ENCODE measurements at places on chromosomes 11 and 22.
A peak's percentile ranks its signal among the peaks of the same experiment; 100 is the strongest.

DNA sequence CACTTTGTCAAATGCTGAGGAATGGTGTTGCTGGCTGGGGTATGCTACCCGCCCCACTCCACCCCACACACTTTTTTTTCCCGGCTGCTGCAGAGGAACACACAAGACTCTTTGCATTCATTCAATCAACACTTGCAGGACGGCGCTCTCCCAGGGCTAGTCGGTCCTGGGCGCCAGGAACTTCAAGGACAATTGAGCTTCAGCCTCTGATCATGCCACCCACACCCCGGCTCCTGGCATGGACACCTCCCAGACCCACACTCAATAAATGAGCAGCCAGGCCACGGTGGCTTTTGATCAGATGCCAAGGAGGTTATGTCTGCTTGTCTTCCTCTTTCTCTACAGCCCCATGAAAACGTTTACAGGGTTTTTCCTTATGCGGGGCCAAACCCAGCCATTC is 19.8 kb downstream of the TPST2 start:
- DNase-seq, result no peak

- DNase-seq, result no peak
Observed at GRCh38 chr22:39941601-39942000, 18.6 kb upstream of the TMA7B start.

GRCh38 chr11:33125611-33126010 is 35.7 kb downstream of the CSTF3 start:
- no peak for DNase-seq

DNA sequence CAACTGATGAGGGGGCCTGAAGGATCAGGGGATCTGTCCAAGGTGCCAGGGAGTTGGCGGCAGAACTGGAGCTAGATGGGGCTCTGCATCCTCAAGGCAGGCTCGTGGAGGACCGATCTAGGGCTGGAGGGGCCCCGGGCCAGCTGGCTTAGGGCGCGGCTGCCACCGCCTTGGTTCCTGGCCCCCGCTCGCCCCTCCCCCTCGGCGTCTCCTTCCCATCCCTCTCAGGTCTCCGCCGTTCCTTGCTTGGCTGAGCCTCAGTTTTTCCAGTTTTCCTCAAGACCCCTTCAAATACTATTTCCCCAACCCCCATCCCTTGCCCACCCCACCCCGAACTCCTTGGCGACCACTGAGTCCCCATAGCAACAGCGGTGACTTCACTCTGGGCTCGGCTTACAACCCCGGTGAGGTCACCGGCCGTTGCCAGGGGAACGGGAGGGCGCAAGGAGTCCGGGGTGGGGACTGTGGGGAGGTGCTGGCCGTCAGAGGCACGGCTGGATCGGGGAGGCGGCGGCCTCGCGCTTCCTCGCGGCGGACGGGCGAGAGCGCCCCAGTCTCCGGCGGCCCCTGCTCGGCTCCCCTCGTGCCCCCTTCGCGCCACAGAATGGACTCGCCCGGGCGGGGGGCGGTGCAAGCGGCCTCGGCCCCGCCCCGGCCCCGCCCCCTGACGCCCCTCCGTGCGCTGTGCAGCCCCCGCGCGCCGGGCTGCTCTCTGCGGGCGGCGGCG is 7.5 kb downstream of the FREY1 start:
- DNase-seq, result peak; percentile 40

GRCh38 chr11:73559743-73560142 is 38.2 kb downstream of the FAM168A start:
- DNase-seq, result no peak

DNA sequence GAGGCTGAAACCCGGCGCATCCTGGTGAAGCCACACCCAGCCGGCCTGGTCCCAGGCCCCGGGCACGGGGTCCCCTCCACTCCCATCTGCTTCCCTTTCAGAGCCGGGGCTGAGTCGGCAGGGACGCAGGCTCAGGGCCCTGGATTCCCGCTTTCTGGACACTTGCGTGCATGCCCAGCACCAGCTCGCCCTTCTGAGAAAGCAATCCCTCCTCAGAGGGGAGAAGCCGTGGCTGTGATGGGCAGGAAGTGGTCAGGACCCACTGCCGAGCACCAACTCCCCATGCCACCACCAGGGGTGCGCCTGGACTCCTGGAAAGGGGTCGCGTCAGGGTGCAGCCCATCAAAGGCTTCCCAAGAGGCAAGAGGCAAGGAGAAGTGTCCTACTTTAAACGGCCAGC is 15.1 kb downstream of the CDKN1C start:
- no peak for DNase-seq

GRCh38 chr22:36728505-36728904 is 25.0 kb upstream of the CACNG2 start:
- DNase-seq, result no peak

- no peak for DNase-seq
Observed at GRCh38 chr22:43305806-43306205, 37.4 kb downstream of the SCUBE1 start.

DNA sequence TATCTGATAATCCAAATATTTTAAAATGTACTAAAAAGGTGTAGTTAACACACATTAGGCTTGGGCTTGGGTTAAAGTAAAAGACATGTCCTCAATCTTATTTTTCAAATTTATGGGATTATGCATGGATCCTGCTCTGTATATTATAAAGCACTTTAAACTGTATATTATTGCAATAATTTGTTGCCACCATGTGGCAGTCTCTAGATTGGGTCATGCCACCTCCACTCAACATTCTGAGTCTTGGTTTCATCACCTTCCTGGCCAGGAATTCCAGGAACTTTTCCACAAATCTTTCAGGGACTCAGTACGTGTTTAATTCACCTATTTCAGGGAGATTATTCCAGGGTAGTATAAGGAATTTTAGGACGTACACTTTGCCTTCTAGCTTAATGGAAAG is 695.5 kb downstream of the FAM181B start:
- no peak for DNase-seq

GRCh38 chr11:2564008-2564530 is 119.3 kb downstream of the KCNQ1 start:
- no peak for DNase-seq

GRCh38 chr22:35812600-35812999 is 94.9 kb downstream of the APOL5 start:
- no peak for DNase-seq

GRCh38 chr22:45503050-45503815 is 550 bp downstream of the FBLN1 start:
- no peak for DNase-seq

- DNase-seq, result no peak
Observed at GRCh38 chr22:27139935-27140511, 482.6 kb downstream of the MIAT start.

DNA sequence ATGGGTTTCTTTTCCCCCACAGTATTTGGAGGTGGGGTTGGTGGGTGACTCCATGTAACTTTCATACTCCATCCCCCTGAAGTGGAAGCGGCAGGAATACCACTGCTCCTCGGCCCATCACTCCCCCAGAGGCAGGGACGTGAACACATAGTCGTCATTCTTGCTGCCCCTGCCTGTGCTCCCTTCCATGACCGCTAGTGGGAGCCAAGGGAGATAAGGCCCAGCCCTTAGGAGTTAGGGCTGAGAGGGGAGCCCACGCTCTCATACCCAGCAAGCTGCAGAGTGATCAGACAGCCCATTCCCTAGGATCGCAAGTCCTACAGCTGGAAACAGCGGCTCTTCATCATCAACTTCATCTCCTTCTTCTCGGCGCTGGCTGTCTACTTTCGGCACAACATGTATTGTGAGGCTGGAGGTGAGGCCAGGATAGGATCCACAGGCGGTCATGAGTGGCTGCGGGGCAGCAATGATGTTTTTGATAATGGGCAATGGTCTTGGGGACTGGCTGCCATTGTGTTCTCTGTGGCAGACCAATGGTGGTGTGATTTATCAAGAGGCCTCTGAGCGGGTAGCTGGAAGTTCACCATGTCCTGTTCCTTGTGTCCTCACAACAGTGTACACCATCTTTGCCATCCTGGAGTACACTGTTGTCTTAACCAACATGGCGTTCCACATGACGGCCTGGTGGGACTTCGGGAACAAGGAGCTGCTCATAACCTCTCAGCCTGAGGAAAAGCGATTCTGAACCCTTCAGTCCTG is 15.9 kb downstream of the RHOG start:
- DNase-seq, result peak; percentile 51

- no peak for DNase-seq
Observed at GRCh38 chr22:37472418-37473006, 13.7 kb downstream of the MFNG start.

DNA sequence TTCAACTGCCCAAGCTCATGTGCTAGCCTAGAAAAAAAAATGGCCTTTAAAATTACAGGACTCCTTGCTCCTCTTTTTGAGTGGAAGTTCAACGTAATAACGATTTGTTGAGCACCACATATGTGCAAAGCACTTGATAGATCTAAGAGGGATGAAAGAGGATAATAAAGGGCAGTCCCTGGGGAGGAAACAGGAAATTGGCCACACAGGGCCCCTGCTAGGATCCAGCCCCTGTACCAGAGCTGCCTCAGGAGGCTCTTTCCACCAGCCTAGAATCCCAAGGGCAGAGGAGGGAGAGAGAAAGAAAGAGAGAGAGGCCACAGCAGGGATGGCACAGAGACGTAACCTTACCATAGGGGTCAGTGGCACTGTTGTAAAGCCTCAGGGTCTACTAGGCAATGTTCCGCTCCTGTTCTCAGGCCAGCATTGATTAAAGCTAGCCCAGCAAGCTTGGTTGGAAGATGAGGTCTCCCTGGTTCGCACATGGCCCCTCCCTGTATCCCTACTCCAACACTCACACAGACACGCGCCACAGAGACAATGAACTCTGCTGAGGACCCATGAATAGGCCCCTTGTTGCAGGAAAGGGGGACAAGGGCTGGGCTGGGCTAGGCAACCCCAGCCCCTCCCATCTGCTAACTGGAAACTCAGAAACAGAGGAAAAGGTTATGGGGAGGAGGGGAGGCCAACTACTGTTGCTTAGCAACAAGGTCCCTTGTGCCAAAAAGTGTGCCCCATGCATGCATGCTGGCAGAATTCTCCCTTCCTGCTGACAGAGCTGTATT is at the start of gene TMPRSS5:
TSS of gene TMPRSS5 (minus strand) at position 438 of the 785 bp plus-strand sequence. CDS start at position 354, 84 bp downstream.
- DNase-seq, result no peak

DNA sequence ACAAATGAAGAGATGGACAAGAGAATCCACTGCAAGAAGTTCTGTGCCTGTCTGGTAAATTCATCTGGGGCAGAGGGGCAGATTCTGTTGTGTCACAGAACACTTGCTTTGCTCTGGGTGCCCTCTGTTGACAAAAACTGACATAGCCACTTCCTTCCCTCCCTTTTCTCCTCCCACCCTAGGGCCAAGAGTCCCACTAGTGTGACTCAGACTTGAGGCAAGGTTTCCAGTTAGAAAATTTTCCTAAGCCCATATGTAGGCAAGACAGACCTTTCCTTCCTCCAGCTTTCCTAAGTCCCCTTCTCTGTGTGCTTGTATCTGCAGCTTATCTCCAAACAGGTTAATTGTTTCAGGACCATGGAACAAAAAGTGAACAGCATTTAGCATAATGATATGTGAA is 106.8 kb downstream of the RBFOX2 start:
- DNase-seq, result peak; percentile 6

- DNase-seq, result no peak
Observed at GRCh38 chr22:48574776-48575617, 1252.7 kb downstream of the BRD1 start.

DNA sequence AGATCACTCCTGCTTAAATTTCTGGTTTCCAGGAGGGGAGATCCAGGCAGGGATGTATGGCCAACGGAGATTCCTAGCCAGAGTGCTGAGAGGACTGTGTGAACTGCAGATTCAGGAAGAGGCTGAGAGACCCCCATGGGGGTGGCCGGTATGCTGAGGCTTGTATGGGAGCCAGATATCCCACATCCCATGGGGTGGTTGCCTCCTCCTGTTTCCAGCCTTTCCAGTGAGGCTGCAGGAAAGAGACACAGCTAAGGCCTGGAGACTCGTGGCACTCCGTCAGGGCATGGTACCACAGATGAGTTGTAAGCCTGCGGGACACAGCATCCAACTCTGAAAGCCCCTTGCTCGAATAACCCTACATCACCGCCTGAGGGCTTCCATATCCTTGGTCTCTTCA is 1.4 kb upstream of the MYOD1 start:
- no peak for DNase-seq

GRCh38 chr11:68118706-68119448 is 2.3 kb downstream of the CHKA start:
- DNase-seq, result no peak

DNA sequence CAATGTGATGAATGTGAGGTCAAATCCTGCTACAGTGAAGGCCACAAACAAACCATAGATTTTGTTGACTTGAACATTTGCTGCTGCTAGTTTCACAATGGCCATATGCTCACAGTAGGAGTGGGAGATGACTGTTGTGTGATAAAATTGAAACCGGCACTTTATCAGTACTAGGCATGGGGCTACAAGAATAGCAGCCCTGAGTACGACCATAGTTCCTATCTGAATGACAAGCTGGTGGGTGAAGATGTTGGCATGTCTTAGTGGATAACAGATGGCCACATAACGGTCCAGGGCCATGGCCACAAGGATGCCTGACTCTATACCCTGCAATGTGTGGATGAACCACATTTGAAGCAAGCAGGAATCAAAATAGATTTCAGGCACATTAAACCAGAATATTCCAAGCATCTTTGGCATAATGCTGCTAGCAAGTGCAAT is 2.8 kb downstream of the OR52A1 start:
- no peak for DNase-seq

DNA sequence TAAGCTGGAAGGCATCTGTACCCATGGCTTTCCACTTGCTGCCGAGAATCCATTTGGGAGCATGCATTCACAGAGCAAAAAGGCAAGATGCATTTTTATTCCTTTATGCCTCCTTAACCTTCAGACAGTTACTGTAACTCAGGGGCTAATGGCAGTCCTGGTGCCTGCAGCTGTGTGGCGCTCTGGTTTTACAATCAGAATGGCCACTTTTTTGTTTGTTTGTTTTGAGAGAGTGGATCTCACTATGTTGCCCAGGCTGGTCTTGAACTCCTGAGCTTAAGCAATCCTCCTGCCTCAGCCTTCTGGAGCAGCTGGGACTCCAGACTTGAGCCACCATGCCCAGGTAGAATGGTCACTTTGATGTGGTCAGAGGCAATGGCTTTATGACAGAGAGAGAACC is 101.8 kb downstream of the NAV2 start:
- DNase-seq, result no peak

- DNase-seq, result no peak
Observed at GRCh38 chr11:117885777-117886176, 9.3 kb upstream of the FXYD6 start.

DNA sequence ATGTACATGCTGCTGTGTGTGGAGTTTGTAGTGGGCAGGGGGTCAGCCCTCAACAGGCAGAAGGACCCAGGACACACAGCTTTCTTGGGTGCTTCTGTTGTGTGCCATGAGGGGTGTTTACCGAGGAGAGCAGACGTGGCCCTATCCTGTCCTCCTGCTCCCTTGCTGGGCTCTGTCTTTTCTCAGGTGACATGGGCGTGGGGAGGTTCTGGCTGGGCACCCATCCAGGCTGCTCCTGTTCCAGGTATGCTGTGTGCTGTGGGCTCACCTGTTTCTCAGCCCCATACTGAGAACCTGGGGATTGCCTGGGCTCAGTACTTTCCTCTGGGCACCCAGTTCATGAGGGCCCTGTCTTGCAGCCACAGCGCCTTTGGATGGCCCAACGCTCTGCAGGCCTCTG is 23.3 kb downstream of the MICALL1 start:
- no peak for DNase-seq

DNA sequence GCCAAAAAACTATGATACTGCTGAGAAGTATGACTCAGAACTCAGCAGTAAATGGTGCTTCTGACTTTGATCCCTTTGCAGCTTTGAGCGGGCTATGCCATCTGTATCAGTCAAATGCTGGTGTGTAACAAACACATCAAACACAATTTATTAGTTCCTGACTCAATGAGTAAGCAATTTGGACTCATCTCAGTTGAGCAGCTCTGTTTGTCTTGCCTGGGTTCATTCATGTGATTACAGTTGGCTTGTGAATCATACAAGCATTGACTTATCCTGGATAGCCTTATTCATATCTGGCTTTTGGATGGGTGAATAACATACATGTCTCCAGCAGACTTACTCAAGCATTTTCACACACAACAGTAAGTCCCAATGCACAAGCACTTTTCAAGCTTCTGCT is 858.8 kb downstream of the METTL15 start:
- no peak for DNase-seq

Data from stimulated activated CD8-positive, alpha-beta memory T cell treated with anti-CD3 and anti-CD28 coated beads, Interleukin-15, amount 100 ng/mL, for 4 hours (primary cell).